ENCODE measurements at places on chromosomes 12 and 14.

DNA sequence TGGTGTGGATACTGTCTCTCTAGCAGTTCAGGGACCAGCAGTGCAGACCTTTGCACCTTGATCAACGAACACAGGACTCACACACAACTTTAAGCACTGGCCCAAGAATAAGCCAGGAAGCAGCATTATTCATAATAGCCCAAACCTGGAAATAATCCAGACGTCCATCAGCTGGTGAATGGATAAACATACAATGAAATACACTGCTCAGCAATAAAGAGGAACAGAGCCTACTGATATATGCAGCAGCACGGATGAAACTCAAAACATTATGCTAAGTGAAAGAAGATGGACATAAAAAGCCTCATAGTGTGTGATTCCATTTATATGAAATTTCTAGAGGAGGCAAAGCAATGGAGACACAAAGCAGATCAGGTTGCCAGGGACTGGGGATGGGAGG is 303.9 kb upstream of the FKBP4 start:
- no peak for DNase-seq

GRCh38 chr12:126343321-126343720 is 1278.1 kb downstream of the AACS start:
- no peak for DNase-seq

GRCh38 chr12:82223426-82223825 is 134.8 kb downstream of the CCDC59 start:
- no peak for DNase-seq

DNA sequence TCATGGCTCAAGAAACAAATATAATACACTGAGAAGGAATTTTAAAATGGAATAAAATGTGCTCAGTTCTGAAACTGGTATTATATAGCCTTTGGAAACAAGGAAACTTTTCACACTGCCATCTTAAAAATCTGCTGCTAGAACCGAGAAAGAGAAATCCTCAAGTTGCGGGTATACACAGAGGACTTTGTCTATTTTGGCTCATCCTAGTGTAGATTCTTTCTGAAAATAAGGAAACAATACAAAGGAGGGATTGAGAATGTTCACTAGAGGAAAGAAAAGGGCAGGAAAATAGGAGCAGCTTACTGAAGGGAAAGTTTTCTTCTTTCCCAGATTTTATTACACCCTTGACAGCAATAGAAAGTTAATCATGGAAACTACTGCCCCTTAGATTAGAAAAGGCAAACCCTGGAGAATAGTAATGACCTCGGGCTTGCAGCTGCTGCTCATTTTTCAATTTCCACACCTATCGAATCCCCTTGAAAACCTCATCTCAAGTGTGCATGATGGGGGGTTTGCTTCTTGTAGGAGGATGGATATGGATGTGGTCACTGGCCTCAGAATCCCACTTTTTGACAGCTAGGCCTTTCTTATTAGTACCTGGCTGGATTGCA is 104.6 kb downstream of the DAAM1 start:
- DNase-seq: no peak

GRCh38 chr14:105418269-105419194 is 1.1 kb upstream of the MTA1 start:
- DNase-seq: no peak

- no peak for DNase-seq
These were observed 108.1 kb downstream of the TTLL5 start for GRCh38 chr14:75769047-75769685.

DNA sequence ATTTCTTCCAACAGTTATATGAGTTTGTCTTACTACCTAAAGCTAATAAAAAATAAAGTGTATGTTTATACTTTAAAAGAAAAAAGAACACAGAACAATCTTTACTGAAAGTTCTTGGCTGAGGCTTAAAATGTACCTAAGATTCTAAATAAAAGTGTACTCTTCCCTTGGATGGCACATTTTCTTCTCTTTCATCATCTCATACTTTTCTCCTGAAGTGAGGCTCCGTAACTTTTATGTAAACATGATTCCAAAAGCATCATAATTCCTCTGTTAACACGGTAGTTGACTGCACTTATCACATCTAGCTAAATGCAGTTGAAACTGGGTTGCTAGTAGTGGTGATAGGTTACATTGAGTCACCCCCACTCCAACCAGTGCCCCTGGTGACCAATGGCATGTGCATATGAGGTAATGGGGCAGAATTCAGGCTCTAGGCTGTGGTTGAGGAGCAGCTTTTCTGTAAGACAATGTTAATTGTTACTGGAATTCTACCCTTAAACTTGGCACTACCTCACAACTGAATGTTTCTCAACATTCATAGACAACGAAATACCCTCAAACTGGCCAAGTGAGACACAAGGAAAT is 38.4 kb downstream of the WASHC3 start:
- no peak for DNase-seq

GRCh38 chr14:83163016-83163415 is 1629.4 kb upstream of the SEL1L start:
- no peak for DNase-seq

- no peak for DNase-seq
These were observed 47.2 kb downstream of the SPPL3 start for GRCh38 chr12:120856980-120857379.

DNA sequence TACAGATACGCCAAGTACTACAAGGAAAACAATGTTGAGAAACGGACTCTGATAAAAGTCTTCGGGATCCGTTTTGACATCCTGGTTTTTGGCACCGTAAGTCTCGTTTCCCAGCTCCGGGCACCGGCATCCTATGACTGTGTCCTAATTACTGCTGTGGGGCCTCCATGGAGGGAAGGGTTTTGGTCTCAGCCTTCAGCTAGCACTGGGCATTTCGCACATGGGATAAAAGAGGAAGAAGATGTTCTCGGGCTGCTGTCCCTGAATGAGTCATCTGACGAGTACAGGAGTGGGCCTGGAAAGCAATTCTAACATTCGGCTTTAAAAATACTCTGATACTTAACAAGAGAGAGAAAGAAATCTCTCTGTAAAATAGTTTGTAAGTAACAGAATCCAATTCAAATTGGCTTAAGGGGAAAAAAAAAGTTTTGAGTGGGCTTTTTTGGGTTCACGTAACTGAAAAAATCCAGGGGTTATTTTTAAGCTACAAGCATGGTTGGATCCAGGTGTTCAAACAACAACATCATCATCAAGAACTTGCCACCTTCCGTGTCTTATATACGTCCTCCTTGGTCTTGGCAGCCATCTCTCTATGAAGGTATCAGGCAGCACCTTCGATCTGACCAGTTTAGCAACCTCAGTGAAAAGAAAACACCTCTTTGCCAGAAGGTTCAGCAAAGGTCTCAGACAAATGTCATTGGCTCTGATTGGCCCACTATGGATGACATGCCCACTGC is 34.4 kb upstream of the P2RX4 start:
- peak; percentile 79 for DNase-seq

DNA sequence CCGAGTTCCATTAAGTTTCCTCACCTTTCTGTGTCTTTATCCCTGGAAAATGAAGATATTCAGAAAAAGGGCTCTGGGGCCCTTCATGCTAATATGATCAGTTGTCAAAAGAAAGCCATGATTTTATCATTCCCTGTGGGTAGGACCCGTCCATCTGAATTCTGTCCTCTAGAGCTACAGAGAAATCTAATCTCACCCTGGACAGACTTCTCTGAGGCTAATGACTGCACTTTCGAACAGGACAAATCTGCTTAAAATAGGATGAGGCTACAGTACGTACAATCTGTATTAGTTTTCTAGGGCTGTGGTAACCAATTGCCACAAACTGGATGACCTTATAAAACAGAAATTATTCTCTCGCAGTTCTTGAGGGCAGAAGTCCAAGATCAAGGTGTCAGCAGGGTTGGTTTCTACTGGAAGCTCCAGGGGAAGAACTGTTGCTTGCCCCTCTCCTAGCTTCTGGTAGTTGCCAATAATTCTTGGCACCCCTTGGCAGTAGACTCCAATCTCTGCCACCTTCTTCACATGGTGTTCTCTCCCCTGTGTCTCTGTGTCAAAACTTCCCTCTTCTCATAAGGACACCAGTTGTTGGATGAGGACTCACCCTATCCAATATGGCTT is 1.3 kb downstream of the AK7 start:
- no peak for DNase-seq

GRCh38 chr12:130281153-130281799 is 56.4 kb upstream of the PIWIL1 start:
- DNase-seq: peak; percentile 56

GRCh38 chr14:94462219-94462551 is 9.6 kb upstream of the SERPINA11 start:
- DNase-seq: no peak

DNA sequence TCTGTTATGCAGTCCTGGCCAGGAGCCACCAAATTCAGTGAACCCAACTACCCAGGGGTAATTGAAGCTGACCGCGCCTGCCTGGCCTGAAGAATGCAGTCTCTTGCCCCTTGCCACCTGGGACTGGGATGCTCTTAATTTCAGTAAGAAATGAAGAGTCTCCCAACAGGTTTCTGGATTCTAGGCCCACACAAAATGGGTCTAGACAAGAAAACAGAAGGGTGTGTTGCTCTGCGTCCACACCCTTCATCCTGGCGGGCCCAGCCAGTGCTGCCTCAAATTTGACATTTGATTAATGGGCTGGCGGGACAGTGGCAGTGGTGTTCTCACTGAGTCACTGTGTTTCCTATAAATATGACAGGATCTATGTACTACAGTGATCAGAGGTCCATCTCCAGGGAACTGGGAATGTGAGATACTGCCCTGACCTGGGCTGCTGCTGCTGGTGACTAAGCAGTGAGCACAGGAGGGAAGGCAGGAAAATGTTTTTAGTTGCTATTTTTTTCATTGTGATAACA is 6.5 kb downstream of the TMEM253 start:
- no peak for DNase-seq

GRCh38 chr12:9049520-9050133 is 60.3 kb downstream of the KLRG1 start:
- no peak for DNase-seq

- peak; percentile 86 for DNase-seq
These were observed 187.3 kb upstream of the RMST start for GRCh38 chr12:97275256-97275655.

GRCh38 chr14:54369343-54369742 is 27.5 kb upstream of the CDKN3 start:
- no peak for DNase-seq

GRCh38 chr14:89957791-89958190 is 2.1 kb downstream of the TDP1 start:
- DNase-seq: no peak

- DNase-seq: no peak
These were observed 33.3 kb upstream of the UBC start for GRCh38 chr12:124947561-124948398.

DNA sequence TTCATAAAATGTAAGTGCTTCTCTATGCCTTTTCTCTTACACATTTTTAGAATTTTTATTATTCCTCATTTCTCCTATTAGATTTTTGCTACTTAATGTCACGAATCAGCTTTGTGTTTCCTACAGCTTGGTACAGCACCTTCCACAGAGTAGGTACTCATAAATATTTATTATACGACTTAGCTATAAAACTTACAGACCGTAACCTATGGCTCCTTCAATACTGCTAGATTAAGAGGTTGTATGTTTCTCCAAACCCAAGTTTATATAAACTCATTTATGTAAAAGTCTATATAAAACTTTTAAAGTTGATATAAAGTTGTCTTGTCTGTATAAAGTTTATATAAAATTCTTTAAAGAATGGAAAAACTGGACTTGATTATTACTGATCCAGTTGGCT is 11.5 kb downstream of the NFYB start:
- no peak for DNase-seq

DNA sequence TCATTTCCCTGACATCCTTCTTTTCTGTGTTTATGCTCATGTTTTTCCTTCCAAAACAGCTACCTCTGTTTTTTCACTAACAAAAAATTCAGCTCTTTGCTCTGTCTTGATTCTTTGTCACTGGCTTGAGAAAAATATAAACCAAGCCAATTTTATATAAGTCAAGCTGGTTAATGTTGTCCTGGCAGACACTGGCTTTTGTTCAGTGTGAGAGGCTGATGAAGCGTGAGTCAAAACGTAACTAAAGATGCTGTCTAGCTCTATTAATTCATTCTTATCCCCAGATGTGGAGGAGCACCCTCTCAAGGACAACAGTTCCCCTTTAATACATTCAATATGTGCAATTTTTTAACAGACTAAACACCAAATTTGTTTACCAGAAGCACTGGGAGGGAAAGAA is 15.8 kb downstream of the TSPAN8 start:
- no peak for DNase-seq

GRCh38 chr14:54472315-54472714 is 16.5 kb downstream of the GMFB start:
- no peak for DNase-seq

DNA sequence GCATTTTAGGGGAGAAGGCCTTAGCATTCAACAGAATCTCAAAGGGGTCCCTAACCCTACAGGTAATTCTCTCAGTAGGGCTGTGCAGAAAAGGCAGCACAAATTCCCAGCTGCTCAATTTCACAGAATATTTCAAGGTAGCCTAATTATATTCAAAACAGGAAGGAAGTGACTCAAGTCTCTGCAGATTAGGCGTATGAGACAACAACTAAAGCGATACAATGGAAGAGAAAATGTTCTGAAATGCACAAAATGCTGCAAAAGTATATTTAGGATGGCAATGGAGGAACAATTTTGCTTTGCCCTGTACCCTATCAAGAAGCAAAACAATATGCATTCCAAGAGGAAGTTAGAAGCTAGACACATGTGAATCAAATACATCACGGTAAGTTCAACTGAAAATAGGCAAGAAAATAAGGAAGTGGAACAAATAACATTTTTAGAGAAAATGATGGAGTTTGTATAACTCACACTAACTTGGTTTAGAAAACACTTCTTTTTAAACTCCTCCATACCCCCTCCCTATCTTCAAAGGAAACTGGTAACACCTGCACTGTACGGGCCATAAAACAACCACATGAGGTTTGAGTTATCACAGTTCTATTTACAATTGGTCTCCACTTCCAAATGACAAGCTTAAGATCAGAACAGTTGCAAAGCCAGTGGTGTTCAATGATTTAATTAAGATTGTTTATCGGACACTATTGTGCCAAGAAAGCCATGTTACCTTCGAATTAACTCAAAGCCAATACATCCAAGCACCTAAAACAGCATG is 1.6 kb downstream of the GIT2 start:
- no peak for DNase-seq

GRCh38 chr12:87812681-87813080 is 216.5 kb downstream of the C12orf50 start:
- DNase-seq: no peak

DNA sequence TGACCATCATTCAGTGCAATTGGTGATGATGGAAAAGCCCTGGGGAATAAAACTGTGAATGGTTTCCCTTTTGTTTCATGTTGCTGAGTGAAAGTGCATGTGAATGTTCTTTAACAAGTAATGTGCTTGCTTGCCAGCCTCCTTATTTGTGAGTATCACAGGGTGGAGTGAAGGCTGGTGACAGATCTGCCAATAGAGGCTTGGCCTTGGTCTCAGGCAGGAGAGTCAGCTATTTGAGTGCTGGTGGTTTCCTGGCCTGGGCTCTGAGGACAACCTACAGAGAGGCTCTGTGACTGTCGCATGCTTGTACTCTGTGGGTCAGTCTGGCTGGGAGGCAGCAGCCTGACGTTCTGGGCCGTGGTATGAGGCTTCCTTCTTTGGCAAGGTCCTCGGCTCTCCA is 20.7 kb downstream of the KRT85 start:
- no peak for DNase-seq

GRCh38 chr12:62689042-62689839 is 222.6 kb downstream of the MON2 start:
- DNase-seq: no peak

- peak; percentile 62 for DNase-seq
These were observed 35.9 kb downstream of the XRCC3 start for GRCh38 chr14:103679351-103679750.

- DNase-seq: no peak
These were observed 75.9 kb upstream of the CRY1 start for GRCh38 chr12:107169200-107169599.

- DNase-seq: no peak
These were observed 25.1 kb downstream of the ANKS1B start for GRCh38 chr12:99959549-99960170.

- DNase-seq: no peak
These were observed 134.0 kb downstream of the ANO6 start for GRCh38 chr12:45349916-45350315.
